GM19239 (cell line): ENCODE measurements at places on chromosomes 5 and 9.

GRCh38 chr5:139524940-139525585 is 36.1 kb upstream of the UBE2D2 start:
- no peak for DNase-seq

DNA sequence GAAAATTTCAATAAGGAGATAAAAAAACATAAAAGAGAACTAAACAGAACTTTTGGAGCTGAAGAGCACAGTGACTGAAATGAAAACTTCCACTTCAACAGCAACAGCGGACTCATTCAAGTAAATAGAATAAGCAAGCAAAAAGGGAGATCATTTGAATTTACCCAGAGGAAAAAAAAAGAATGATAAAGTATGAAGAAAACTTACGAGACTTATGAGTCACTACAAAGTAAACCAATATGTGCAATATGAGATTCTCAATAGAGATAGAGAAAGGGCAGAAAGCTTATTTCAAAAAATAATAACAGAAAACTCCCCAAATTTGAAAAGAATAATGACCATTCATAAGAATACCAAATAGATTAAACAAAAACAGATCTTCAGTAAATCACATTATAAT is 1605.7 kb upstream of the CDH6 start:
- DNase-seq: no peak

- no peak for DNase-seq
Measured at GRCh38 chr9:87872079-87872624, 10.5 kb upstream of the SPATA31E1 start.

DNA sequence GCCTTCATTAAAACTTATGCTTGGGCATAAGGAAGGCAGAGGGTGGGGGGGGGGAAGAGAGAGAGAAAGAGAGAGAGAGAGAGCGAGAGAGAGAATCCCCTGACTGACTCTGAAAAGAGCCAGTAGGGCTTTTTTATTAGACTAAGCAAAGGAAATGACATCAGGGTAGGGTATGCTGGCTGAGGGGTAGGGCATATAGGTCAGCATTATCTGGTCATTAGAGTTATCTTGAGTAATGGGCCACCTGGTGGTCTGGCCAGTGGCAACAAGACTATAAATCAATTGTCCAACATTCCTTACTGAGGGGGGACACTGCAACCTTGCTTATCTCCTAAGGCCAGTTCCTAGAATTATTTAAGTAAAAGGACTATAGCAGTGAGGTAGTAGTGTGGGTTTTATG is 67.2 kb downstream of the TSSK1B start:
- no peak for DNase-seq

GRCh38 chr9:116362493-116362892 is 208.9 kb downstream of the PAPPA start:
- DNase-seq: no peak

- DNase-seq: no peak
Measured at GRCh38 chr5:7869474-7870136, 657 bp downstream of the MTRR start.

DNA sequence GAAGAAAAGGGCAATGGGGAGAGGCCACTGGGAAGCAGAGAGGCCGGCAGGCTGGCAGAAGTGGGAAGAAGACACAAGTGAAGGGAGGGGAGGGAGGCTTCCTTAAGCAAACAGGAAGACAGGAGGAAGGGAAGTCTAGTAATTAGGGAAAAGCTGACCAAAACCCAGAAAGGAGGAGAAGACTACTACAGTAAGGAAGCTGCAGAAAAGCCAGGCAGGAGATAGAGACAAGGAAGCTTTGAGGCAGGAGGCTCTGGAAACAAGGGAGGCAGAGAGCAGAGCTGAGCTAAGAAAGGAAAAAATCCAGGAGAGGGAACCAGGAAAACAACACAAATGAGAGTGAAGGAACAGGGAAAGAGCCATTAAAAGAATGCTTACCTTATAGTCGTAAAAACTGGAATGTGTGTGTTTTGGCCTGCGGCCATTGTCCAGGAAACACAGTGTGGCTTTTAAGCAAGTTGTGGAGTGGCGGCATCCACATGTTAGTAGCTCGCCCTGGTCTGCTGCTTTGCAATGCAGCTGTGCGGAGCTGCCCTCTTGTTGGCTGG is 317.1 kb upstream of the CLINT1 start:
- no peak for DNase-seq

DNA sequence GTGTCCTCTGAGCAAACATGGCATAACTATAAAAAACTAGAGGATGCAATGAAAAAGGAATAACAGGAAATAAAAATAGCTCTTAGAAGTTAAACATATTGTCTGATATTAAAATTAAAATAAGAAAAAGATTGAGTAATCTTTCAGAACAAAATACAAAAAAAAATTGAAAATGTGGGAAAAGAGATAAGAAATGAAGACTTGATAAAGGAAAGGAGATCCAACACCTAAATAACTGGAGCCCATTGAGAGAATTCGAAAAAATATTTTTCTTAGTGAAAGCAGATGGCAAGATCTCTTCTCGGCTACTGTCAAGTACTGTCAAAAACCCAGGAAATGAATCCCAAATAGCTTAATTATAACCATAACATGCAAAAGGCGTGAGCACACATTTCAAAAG is 24.9 kb downstream of the LIFR start:
- no peak for DNase-seq
